ENCODE measurements at places on chromosomes 3 and 15. TPM values are rescaled to one million over a fixed set of nuclear protein-coding genes. Genes with fewer than 3 reads are reported as not detected.

GRCh38 chr3:123412811-123413604, 35.9 kb downstream of the ADCY5 start:
- no peak for DNase-seq

DNA sequence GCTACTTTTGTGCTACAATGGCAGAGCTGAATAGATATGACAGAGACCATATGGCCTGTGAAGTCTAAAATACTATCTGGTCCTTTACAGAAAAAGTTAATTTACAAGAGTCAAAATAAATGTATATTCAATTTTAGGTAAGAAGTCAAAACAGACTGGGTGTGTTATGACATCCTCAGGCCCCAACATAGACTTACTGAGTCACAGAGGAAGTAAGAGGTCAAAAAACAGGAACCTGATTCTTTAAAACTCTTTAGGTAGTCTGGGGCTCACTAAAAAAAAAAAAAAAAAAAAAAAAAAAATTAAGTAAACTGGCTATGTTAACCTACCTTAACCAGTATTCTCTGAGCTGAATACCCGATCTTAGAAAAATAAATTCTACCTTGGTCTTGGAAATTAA, 13.1 kb downstream of the DNAAF4 start:
- no peak for DNase-seq

DNA sequence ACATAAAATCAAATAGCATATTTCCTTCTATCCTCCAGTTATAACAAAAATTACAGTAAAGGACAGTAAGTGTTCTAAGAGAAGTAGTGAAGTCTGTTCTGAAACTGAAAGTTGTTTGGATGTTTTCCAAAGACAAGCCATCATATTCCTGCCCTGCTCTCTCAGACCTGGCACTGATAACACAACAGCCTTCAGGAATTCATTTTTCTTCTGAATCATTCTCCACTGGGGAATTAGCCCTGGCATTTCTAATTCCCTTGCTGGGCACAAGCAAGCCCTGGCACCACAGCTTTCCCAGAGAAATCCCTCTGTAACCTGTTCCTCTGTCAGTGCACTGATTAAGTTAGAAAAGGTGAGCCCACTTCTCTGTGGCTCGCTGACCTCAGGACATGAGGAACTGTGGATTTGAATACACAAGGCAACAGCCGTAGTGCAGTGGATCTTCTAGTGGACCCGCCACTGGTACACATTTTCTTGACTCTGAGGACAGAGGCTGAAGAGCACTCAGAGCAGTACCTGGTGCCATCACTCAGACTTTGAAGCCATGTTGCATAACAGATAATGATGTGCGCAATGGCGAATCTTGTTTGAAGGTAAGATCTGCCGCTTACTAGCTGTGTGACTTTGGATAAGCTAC, 61.6 kb downstream of the WWTR1 start:
- no peak for DNase-seq

GRCh38 chr3:29346828-29347227, 66.0 kb downstream of the RBMS3 start:
- no peak for DNase-seq

DNA sequence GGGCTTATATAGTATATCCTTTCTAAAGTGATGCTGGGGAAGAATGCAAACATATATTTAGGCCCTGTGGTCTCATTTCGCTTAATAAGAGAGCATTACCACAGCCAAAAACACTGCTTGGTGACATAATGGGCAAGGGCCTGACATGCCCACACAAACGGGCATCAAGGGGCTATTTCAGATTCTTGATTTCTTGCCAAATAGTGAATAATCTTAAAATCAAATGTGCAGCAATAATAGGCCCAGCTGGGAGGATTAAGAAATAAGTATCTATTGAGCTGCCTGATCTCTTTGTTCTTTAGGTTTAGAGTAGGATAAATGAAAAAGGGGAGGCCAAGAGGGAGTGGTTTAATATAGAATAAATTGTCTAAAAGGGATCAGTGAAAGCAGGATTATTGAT, 241.0 kb upstream of the GBE1 start:
- DNase-seq, result no peak

The EPM2AIP1 gene
- total RNA-seq, result 28.6 TPM

The HOMER2 gene
- total RNA-seq, result 6.6 TPM
